HTR-8/SVneo (cell line): ENCODE measurements at places on chromosomes 2 and 18.

DNA sequence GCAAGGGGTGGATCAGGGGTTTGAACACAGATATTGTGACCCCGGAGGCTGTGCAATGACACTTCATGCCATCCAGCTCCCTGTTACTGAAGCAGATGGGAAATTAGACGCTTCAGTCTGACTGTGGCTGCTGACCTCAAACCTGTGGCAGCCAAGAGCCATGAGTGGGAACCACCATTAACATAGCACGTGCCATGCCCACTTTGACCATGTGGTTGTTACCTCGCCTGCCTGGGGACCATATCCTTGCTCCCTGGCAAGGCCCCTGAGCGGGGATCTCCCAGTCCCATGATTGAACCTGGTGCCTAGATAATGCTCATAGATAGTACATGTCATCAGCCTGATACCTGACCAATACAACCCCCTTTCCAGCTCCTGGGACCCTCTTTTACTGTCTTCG, 68.9 kb downstream of the CYP26B1 start:
- no peak for DNase-seq

DNA sequence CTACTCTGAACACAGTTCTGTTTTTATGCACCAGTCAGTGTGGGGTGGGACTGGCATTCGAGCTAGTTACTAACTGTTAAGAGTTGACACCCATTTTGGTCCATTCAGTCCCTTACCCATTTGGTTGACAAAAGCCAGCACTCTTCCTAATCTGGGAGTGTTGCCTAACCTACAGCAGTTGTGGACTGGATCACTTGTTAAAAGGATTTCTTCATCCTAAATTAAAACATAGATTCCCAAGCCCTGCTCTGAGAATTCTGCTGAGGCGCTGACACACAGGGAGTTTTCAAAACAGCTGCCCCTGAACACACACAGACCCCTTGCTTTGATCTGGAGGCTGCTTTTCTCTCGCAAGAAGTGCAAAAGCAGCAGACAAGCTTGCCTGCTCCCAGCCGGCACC, 6.4 kb downstream of the TIMM21 start:
- DNase-seq = no peak

GRCh38 chr2:196440413-196440812, 199.1 kb upstream of the CCDC150 start:
- no peak for DNase-seq

DNA sequence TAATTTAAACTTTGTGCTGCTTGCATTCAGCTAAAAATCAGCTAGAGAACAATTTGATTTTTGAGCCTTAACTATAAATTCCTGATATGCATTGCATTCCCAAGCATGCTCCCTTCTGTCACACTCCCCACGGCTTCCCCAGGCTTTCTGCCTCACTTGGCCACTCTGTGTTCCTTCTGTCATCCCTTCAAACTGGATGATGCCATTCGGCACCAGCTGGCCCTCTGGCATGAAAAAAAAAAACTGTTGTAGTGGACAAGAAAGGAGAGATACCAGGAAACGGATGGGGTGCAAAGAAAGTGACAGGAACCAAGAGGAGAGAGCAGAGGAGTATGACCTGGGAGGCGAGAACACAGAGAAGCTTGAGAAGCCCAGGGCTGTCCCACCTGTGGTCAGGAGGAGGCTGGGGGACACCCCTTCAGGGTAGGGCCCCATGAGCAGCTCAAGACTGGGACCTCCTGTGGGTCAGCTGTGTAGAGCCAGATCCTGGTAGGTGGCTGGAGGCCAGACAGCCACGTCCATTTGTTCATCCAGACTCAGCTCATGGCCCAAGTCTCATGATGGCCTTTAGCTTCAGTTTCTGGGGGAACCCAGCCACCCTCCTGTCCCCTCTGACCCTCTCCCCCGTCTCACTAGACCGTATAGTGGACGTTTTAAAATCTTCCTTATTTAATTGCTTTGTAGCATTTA, 211.8 kb downstream of the GBX2 start:
- no peak for DNase-seq

- no peak for DNase-seq
Measured at GRCh38 chr2:101779656-101780055, 82.1 kb downstream of the MAP4K4 start.
